Stimulated activated CD8-positive, alpha-beta memory T cell treated with anti-CD3 and anti-CD28 coated beads, Interleukin-4, amount 100 ng/mL, for 24 hours (primary cell): ENCODE measurements at places on chromosomes 11 and 22.

DNA sequence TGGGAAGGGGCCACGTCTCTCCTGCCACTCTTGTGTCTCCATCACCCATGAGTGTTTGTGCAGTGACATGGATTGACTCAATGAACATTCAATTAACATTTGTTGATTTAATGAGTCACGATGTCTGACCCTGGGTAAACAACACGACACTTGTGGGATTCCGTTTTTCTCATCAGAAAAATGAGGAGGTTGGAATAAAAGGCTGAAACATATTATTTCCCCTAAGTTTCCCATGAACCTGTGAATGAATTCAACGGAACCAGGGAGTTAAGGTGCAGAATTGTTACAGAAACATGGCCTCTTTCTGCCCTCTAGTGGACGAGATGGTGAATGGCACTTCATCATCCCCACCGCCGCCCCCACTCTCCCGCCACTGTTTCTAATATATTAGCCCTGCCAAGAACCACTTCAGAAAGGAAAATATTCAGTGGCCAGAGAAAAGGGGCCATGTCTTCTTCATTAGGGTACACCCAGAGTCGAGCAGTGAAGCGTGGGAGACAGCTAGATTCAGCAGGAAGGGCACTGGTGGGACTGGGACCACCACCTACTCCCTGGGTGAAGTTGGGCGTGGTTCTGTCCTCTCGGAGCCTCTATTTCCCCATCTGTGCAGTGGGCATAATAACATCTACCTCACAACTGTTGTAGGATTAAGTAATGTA lies 46.3 kb upstream of the SYT13 start:
- no peak for DNase-seq

- no peak for DNase-seq
These were observed 9.4 kb upstream of the OPCML start for GRCh38 chr11:133541720-133542095.

DNA sequence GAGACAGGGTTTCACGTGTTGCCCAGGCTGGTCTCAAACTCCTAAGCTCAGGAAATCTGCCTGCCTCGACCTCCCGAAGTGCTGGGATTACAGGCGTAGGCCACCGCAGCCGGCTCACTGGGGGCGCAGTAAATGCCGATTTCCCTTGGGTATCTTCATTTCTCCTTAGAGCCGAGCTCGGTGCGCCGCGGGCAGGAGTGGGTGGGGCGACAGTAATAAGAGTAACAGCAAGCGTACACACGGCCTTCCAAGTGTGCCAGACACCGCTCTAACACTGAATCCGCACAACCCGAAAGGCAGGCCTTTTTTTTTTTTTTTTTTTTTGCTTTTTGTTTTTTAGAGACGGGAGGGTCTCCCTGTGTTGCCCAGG lies 500 bp upstream of the ADSL start:
- DNase-seq: no peak

DNA sequence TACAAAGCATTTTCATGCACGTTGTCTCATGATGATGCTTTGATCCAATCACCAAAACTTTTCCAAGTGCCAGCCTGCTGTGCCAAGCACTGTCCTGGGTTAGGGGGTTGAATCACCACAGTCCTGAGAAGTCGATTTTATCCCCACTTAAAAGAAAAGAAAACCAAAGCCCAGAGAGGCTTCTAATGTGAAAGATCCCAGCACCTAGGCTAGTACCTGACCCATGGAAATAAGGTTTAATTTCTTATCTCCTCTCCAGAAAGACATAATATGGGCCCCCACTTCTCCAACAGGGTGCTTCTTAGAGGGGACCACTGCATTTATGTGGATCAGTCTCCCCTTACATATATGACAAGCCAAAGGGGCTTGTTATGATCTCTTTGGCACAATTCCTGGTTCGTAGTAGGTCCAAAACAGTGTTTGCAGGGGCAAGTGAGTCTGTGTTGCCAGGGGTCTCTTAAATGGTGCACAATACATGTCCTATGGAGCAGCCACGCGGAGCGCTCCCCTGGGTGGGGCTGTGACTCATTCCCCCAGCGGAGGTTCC lies 1.9 kb upstream of the BCL9L start:
- DNase-seq: no peak

GRCh38 chr11:1146365-1146764 lies 11.4 kb upstream of the MUC5AC start:
- DNase-seq: no peak

DNA sequence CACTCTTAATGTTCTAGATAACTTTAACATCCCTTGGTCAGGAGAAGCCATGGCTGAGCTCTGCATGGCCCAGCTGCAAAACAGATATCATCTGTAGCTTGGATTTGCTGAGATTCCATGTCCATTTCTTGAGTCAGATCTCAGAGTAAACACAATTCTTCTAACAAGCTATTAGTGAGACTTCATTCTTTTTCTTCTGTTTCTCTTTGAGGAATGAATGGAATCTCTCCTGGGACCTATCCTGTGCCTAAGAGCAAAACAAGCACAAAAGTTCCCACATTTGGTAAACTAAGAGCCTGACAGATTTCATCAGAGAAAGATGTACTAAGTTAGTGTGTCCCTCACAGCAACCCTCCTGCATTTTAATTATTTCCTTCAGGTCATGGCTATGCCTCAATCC lies 142.8 kb downstream of the MAML2 start:
- no peak for DNase-seq

GRCh38 chr11:111730871-111731591 lies 35.2 kb downstream of the PPP2R1B start:
- no peak for DNase-seq

DNA sequence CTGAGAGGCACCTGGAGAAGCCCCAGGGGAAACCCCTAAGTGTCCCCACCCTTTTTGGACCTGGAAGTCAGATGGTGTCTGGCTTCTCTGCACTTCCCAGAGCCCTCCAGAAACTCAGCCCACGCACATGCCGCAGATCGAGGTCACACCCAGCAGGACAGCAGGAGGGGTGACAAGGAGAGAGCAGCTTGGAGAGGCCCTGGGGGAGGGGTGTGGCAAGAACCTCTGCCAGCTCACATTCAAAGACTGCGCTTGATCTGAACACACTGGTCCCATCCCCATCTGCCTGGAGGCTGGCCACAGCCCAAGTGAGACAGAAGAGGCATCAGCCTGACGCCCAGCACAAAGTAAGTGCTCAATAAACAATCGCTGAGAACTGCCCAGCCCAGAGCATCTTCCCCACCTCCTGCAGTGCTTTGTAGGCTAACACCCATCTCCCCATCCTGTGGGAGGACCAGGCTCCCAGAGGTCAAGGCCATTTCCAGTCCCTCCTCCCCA lies 21.4 kb downstream of the TMPRSS6 start:
- DNase-seq: no peak

DNA sequence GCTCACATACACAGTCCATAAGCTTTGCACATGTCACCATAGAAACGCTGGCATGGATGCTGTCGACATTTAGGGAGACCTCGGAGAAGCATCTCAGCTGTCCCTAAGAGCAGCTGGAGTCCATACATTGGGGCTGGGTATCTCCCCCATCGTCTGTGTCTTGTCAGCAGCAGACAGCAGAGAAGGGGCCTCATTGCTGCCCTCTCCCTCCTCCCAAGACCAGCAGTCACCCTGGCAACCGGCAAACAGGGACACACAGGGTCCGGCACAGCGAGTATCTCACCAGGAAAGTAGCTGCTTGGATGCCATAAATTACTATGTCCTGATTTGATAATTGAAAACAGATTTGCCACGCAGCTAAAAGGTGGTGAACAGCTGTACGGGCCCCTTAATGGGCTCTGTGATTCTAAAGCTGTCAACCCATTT lies 84.4 kb downstream of the CD44 start:
- DNase-seq: no peak

- no peak for DNase-seq
These were observed 13.5 kb downstream of the IL18BP start for GRCh38 chr11:72012091-72012630.

DNA sequence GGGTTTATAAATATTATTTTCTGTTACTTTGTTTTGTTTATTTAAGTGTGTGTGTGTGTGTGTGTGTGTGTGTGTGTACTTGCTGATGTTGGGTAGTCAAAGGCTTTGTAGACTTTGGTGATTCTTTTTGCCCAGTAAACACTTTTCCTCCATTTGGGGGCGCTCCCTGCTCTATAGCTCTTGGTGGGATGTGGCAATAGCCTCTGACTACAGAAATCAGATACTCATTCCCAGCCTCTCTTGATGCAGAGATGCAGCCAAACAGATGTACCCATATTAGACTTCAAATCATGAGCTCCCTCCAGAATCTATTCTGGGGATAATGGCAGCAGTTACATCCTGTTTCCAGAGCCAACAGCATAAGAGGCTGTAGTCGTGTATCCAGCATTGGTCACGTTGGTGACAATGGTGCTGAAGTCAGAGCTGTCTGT lies 33.4 kb upstream of the APOL5 start:
- DNase-seq: no peak

DNA sequence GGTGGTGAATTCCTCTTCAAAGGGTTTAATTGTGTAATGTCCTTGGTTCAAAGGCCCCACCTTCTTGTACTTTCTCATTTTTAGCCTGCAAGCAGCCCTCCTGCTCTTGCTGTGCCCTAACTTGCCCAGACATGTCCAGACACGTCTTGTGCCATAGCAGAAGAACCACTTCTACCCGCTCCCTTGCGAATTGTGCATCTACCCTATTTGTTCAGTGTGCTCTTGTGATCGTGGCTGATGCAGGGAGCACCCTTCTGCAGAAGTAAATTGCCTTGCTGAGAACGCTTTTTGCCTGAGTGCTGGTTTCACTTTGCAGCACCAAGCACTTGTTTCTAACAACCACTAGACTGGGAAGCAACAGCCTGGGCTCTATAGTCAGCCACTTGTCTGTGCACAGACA lies 249.4 kb downstream of the SBF2 start:
- no peak for DNase-seq

- DNase-seq: no peak
These were observed 2.9 kb downstream of the BCR start for GRCh38 chr22:23183061-23183698.
